ENCODE measurements at places on chromosomes 7 and 10. TPM values are rescaled to one million over a fixed set of nuclear protein-coding genes. Genes with fewer than 3 reads are reported as not detected.

GRCh38 chr10:49364051-49364450 is 31.8 kb downstream of the DRGX start:
- DNase-seq = no peak

DNA sequence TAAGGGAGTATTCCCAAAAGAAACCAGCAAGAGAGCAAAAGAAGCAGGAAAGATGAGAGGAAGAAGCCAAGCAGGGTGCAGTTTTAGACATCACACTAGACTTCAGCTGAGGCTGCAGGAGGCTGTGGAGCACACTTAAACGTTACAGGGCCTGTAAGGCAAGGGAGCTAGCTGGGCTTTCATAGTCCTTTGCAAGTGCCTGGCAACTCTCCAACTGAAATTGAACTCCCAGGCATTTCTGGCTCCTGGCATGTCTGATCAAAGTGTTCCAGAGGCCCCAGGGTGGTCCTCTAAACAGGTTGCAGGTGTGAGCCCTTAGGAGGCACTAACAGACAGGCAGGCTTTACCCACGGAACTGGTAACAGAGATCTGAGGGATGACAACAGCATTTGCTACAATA is 750.2 kb downstream of the XPNPEP1 start:
- DNase-seq = no peak

- no peak for DNase-seq
These were observed 723 bp upstream of the TES start for GRCh38 chr7:116209561-116210070.

DNA sequence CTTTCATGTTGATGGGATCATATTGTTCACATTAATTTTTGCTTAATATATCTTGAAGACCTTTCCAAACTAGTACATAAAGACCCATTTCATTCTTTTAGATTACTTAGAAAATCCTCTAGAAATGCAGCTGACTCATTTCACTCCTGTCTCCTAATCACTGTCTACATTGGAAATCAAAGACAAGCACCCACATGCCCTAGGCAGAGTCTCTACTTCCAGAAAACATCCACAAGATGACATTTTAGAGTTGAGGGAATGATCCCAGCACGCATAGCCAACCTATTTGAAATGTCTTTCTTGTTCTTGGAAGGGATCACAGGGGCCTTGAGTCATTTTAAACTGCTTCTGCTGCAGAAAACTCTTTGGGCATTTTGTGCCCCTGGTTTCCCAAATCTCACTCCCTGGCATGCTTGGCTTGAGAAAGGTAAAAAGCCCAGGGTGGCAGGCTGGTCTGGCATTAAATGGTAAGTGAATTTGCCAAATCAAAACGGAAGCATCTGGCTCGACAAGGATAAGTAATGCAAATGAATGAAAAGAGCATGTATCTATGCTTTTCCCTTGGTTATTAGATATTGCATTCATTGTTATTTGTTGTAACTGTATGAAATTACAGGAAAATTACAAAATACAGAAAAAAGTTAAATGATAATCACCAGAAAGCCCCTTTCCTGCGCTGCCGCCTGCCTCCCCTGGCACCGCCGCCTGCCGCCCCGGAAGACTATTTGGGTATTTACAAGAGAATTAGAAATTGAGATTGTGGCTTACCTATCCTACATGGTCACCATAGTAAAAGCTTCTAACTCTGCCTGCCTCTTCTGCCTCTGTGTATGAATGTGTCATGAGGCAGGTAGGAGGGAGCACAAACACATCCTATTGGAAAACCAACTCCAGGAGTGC is 225.3 kb downstream of the PTEN start:
- DNase-seq = no peak

Gene OR9A2
- not detected for total RNA-seq

Gene TMEM225B
- total RNA-seq = 4.1 TPM

- DNase-seq = no peak
These were observed 26.1 kb downstream of the DIP2C start for GRCh38 chr10:663466-663751.

Gene MEIG1
- total RNA-seq = 0.56 TPM

- DNase-seq = no peak
These were observed 236.1 kb downstream of the ELMO1 start for GRCh38 chr7:37212556-37212955.

GRCh38 chr10:102670871-102671434 is 26.7 kb downstream of the TRIM8 start:
- no peak for DNase-seq

Gene CHCHD1
- 26.7 TPM for total RNA-seq

GRCh38 chr7:4659551-4660286 is 22.4 kb upstream of the FOXK1 start:
- DNase-seq = no peak

DNA sequence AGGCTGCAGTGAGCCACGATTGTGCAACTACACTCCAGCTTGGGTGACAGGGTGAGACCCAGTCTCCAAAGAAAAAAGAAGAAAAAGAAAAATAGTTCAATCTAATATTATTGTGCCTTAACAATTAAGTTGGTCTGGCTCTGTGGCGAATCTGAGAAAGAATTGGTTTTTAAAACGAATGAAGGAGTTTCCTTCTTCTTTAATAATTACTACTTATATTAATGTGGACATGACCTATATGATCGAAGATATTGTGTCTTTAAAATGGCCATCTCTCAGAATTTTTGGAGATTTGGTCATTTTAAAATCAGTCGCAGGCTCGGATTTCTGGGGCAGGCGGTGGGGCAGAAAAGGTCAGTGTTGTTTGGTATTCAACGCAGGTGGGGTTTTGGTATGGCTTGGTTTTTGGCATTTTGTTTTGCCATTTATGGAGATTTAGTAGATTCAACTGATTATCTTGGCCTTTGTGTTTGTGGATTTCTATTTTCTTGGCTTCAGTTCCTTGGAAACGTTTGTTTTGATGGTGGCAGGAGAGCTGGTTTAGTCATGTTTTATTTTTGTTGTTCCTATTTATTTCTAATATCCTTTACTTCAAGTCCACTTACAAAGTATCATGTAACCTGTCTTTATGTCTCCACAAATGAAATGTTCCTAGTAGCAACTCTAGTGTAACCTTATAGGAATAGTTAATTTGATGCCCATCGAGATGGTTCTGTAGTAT is 178.8 kb upstream of the MKLN1 start:
- no peak for DNase-seq

DNA sequence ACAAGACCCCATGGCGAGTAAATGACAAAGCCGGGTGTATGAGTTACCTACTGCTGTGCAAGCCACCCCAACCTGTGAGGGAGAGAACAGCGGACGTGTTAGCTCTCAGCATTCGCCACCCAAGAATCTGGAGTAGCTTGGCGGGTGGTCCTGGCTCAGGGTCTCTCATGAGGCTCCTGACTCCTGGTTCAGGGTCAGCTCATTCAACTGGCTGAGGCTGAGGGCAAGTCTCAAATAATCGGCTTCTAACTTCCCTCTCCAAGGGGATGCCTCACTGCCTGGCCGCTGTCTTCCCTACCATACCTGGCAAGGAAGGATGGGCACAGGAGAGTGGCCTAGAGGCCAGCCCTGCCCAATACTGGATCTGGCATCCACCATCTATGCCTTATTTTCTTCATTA is 94.2 kb downstream of the HTR5A start:
- no peak for DNase-seq

- no peak for DNase-seq
These were observed 93.5 kb downstream of the AUTS2 start for GRCh38 chr7:69691734-69692133.

DNA sequence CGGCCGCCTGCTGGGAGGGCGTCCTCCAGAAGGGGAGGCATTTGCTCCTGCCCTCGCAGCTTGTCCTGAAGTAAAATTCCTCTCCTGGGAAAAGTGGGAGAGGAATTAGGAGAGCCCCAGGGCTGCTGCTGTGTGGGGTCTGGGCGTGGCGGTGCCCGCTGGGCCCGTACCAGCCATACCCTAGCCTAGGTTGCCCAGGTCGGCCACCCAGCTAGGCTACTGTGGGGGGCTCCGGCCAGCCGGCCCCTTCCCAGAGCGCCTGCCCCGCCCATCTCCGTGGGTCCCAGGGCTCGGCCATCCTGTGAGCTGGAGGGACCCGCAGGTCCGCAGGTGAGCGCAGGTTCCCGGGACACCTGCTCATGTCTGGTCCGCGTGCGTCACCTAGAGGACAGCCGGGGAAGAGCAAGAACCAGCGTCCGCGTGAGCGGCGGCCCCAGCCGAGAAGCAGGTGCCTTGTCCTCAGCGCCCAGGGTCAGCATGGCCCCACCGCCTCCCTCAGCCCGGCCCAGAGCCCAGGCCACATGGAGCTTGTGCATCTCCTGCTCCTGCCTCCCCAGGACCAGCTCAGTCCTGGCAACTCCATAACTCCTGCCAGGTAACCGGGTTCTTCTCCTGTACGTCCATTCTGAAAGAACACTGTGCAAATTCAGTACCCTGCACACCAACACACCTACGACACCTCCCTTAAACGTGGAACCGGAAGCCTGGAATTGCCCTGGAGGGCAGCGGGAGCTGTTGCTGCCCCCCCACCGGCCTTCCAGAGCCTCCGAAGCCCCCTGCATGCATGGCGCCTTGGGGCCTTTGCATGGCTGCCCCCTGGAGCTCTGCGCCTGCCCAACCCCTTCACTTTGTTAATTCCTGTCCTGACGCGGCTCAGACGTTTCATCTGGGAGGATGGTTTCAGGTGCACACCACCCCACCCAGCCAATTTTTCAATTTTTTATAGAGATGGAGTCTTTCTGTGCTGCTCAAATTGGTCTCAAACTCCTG is 22.8 kb upstream of the FOXL3 start:
- no peak for DNase-seq

Gene NPTX2
- total RNA-seq = not detected

Gene TBC1D12
- total RNA-seq = 0.82 TPM

DNA sequence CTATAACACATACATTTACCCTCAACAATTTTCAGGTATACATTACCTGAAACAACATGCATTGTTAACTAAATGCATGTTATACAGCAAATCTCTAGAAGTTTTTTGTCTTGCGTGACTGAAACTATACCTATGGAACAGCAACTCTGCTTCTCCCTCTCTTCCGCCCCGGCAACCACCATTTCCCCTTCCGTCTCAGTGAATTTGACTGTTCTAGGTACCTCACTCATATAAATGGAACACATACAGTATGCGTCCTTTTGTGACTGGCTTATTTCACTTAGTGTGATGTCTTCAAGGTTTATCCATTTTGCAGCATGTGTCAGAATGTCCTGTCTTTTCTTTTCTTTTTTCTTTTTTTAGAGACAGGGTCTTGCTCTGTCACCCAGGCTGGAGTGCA is 22.5 kb downstream of the CALHM2 start:
- no peak for DNase-seq

Gene HDAC9
- 0.32 TPM for total RNA-seq

- no peak for DNase-seq
These were observed 243.6 kb downstream of the KCNMA1 start for GRCh38 chr10:77393821-77394501.

DNA sequence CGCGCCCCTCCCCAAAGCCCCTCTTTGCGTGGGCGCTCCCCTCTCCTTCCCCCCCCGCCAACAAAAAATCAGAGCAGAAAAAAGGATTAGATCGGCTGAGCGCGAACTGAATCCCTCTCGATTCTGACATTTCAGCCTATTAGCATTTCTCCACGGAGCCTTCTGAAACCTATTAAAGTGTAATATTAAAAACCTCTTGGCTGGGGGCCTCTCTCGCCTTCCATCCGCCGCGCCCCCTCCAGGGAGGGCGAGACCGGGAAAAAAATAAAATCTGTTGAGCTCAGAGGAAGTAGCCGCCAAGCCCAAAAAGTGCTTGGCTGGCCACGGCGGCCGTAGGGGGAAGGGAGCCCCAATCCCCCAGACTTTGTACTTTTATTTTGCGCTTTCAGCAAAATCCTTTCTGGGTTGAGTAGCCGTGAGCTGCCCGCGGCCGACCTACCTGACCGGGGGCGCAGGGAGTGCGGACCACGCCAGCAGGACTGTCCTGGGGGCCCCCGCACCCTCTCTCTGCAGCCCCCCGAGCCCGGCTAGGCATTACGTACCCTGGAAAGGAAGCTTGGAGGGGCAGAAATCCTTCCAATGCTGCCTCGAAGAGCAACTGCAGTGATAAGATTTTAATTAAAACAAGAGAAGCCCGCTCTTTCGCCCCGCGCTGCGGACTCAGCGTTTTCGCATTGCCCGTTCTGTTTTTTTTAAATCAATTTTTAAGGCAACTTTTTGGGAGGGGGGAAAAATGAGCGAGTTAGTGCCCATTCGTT is 1.3 kb upstream of the TNRC18 start:
- DNase-seq = peak; percentile 21

Gene FGFR2
- not detected for total RNA-seq

DNA sequence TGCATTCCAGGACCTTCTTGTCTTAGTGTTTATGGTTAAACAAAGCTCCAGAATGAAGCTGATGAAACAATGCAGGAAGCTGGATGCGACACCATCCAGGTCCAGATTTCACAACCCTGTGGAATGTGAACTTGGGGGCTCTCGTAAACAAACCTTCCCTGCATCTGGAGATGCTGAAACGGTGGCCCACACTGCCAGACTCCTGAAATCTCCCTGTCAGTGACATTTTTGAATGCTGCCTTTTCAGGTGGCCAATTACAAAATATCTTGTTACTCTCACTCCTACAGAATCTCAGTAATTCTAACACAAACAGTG is 18.8 kb downstream of the VIPR2 start:
- no peak for DNase-seq

Gene ANKRD16
- total RNA-seq = 6.8 TPM

Gene INSIG1
- total RNA-seq = 94.0 TPM

- DNase-seq = peak; percentile 10
These were observed at the start of gene PRTFDC1 for GRCh38 chr10:24952143-24952706. PRTFDC1 (minus strand) TSS chr10:24952606; CDS start chr10:24952575, 31 bp downstream.

- no peak for DNase-seq
These were observed 86.5 kb upstream of the SKAP2 start for GRCh38 chr7:26950889-26951288.

DNA sequence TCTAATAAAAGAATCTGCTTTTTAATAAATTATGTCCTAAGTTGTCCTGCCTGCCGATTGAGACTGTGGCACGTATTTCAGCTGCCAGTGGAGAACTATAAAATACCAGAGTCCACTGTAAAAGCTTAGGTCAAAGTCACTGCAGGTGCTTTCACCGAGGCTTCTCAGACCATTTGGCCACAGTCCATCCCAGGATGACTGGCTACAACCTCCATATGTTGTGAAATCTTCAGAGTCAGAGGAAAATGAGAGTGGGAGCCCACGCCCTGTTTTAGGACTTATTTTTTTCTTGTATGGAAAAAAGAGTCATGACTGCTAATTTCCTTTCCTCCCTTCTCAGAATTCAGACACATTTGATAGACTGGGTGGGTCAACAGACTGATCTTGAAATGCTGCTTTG is 182.9 kb downstream of the ANK3 start:
- no peak for DNase-seq

GRCh38 chr10:13310518-13311176 is 10.8 kb upstream of the PHYH start:
- no peak for DNase-seq

Gene ANK3
- total RNA-seq = 53.7 TPM

DNA sequence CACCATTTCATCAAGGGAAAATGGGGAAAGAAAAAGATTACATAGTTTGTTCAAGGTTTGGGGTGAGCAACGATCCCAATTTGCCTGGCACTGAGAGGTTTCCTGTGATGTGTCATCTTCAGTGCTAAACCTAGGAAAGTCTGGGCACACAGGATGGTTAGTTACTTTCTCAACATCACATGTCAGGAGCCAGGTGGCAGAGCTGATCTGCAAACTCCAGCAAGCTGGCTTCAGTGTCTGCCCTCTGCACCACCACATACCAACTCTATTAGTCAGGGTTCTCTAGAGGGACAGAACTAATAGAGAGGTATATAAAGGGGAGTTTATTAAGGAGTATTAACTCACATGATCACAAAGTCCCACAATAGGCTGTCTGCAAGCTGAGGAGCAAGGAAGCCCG is 11.3 kb downstream of the ADAM12 start:
- DNase-seq = no peak

- peak; percentile 62 for DNase-seq
These were observed 6.4 kb downstream of the CDCA7L start for GRCh38 chr7:21939136-21939857.
